Activated T-cell treated with anti-CD3 and anti-CD28 coated beads, Interleukin-2, amount 50 U/mL, for 72 hours (primary cell): ENCODE measurements at places on chromosomes 2 and 18.

- no peak for DNase-seq
Observed at GRCh38 chr2:52976143-52976949, 791.3 kb upstream of the CHAC2 start.

- no peak for DNase-seq
Observed at GRCh38 chr2:67466734-67467133, 69.6 kb downstream of the ETAA1 start.

DNA sequence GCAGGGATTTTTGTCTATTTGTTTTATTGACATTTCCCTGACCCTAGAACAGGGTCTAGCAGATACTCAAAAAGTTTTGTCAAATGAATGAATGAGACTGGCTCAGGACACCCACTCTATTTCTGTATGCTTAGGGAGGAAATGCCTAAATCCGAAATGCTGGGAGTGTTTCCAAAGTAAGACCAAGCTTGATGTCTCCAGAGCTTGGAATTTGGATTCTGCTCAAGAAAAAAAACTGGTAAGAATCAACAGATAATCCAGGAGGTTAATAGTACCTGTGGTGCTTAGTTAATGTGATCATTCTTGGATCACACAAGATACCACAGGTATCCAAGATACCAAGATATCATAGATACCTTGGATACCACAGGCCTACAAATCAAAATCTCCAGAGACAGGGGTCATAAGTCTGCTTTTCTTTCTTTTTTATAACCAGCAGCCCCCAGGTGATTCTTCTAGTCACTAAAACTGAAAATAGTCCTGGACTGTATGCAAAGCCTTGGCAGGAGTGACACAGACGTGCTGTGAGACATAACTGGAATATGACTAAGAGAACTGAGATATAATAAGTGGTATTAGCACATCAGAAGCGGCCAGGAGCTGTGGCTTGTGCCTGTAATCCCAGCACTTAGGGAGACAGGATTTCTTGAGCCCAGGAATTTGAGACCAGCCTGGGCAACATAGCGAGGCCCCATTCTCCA is 39.9 kb upstream of the SP3 start:
- DNase-seq = peak; percentile 43

DNA sequence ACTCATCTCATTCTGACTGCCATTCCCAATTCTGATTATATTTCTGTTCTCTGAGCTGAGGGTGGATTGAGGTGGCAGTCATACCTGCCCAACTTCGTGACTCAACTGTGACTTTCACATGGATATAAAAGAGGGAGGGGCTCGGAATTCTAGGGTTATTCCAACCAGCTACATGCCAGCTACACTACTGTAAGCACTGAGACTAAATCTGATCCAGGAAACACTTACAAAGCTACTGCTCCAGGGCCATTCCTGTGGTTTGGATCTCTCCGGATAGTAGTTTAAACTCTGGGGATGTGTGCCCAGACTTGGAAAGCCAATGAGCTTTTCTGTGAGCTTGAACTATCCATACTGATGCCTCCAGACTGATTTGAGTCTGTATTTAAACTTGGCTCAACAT is 7.9 kb downstream of the MAP2 start:
- DNase-seq = no peak

- peak; percentile 35 for DNase-seq
Observed at GRCh38 chr2:118774458-118775133, 72.9 kb downstream of the EN1 start.

- DNase-seq = no peak
Observed at GRCh38 chr2:102425441-102426132, 2.6 kb downstream of the IL18RAP start.

- DNase-seq = no peak
Observed at GRCh38 chr2:121089166-121089510, 195.9 kb downstream of the TFCP2L1 start.

- no peak for DNase-seq
Observed at GRCh38 chr18:51074605-51075004, 44.6 kb downstream of the SMAD4 start.

DNA sequence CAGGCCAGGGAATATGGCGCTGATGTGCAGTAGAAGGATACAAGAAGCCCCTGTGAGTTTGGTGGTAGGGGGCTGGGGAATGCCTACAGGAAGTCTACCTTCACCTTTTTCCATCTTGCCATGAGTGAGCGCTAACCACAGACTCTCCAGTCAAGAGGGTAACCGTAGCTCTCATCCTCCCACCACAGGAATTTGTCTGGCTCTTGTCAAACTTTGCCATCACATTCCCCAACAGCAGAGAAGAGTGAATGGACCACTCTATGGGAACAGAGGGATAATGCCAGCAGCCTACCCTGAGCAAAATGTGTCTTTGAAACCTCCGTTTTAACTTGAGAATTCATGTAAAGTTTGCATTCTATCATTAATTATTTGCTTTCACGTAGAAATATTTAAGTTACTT is 168.3 kb downstream of the NRP2 start:
- no peak for DNase-seq

DNA sequence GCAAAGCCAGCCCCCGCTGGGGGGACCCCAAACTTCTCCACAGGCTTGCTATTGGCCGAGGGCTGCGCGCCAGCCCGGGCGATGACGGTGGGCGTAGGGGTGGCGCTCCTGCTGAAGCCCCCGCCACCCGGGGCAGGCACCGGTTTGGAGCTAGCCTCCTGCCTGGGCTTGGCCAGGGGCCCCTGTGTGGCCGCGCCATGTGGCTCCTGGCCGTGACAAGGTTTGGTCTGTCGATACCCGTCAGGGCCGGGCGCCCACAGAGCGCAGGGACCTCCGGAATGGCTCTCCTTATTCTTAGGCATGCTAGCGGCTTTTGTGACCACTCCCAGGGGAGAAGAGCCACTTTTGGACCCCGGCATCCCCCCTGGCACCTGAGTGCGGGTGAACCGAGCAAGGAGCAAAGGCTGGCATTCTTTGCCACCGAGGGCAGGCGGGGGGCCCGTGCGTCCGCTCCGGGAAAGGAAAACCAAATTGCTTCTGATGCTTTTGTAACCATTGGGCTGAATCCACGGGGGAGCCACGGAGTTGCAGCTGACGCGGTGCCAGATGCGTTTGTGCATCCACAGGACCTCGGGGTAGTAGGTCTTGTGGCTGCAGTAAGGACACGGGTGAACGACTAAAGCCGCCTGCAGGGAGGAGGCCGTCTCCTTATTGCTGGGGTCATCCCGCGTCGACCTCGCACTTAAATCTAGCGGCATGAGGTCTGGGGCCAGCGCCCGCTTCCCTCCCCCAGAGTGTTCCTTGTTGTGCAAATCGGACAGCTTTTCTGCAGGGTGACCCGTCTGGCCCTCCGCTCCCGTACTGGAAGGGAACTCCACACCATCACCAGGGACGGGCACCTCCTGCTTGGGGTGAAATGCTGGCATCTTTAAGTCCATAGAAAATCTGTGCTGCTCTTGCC is 115.6 kb downstream of the ZNF516 start:
- no peak for DNase-seq

GRCh38 chr2:174585146-174585545 is 12.5 kb downstream of the WIPF1 start:
- DNase-seq = no peak

- no peak for DNase-seq
Observed at GRCh38 chr2:217893440-217893839, 109.4 kb downstream of the TNS1 start.

- no peak for DNase-seq
Observed at GRCh38 chr2:194054313-194054712, 1602.7 kb upstream of the SLC39A10 start.

DNA sequence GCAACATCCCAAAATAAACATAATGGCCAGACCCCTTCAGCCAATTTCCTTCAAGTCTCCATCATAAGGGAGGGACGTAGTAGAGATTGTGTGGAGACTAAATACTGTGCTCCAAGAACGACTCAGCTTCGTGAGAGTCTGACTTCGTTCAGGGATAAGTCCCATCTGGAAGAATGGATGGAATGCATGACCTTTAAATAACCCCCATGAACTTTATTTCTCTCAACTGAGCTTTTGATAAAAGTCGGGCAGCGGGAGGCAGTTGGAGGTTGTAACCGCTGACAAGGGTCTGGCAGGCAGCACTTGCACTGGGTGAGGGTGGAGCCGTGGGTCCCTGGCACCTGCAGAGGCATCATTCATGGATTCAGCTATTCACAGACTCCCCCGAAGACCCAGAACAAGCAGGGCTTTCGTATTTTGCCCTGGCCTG is 115.9 kb downstream of the ZFP36L2 start:
- DNase-seq = no peak

DNA sequence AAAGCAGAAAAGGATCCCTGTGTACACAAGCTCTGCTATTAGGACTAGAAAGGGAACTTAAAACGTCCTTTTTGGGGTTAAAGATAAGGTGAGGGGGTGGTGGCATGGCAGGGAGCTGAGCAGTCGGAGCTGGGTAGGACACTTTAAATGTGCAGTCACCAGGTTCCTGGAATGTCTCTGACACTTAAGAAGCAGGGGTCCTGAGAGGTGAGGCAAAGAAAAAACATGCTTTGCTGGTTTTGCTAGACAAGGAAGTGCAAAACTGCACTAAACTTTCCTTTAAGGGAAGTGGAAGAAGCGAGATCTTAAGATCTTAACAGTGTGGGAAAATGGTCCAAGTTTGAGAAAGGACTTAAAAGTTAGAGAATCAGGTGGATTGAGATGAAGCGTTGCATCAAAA is 99.5 kb upstream of the MAP3K20 start:
- DNase-seq = no peak

DNA sequence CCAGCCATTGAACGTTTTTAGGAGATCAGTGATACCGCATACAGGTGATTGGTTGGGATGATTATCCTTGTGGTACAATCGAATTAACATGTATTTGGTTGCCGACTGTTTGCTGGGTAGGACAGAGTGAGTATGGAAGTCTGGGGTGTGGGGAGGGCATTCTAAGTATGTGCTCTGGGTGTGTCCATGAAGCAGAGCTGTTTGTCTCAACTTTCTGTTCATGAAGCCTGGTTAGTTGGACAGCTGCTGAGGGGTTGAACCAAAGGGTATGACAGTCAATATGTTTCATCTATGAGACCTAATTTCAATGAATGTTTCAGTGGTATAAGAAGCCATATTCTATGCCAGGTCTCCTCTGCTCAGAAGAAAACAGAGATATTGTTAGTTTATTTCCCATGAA is 21.9 kb upstream of the SPTBN1 start:
- DNase-seq = no peak

GRCh38 chr2:7262727-7263126 is 345.5 kb downstream of the RNF144A start:
- DNase-seq = no peak

GRCh38 chr18:49459404-49460171 is 857 bp downstream of the DYM start:
- peak; percentile 15 for DNase-seq

GRCh38 chr2:187379869-187380268 is 68.2 kb downstream of the CALCRL start:
- DNase-seq = no peak

DNA sequence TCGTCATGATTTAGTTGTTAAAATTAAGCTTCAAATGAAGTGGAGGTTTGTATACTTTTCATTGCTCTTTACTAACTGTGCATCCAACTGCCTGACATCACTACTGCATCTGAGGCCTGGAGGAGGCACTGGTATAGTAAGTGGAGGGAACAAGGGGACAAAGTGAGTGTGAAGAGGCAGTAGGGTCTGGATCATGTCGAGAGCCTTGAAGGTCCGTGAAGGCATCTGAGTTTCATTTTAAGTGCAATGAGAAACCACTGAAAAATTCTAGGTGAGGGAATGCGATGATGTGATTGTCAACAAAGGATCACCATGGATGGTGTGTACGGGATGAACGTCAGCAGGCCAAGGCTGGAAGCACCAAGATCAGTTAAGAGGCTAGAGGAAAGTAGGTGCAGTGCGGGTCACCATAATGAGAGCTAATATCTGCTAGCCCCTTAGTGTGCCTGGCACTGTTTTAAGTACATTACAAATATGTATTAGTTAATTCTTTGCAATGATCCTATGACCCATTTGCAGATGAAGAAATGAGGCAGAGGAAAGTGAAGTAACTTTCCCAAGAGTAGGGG is 96.1 kb downstream of the CABYR start:
- no peak for DNase-seq

DNA sequence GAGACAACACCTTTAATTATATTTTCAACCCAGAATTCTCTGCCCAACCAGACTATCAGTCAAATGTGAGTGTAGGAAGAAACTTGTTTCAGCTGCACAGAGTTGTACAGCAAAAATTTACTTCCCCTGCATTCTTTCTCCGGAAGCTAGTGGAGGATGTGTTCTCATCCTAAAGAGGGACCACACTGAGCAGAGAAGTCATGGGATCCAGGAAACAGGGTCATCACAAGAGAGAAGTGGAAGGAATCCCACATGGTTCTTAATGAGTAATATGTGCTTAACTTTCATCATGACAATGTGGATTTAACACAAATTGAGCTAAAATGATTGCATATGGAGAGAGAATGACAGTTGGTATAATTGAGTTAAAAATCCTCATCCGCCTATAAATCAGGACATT is 78.2 kb downstream of the INPP4A start:
- DNase-seq = no peak

GRCh38 chr2:211800001-211800400 is 738.6 kb downstream of the ERBB4 start:
- no peak for DNase-seq

- DNase-seq = peak; percentile 90
Observed at GRCh38 chr2:27217173-27218121, at the start of gene CAD. Gene CAD, plus strand, starts transcription at chr2:27217369. Its CDS starts 183 bp downstream, at chr2:27217552.

DNA sequence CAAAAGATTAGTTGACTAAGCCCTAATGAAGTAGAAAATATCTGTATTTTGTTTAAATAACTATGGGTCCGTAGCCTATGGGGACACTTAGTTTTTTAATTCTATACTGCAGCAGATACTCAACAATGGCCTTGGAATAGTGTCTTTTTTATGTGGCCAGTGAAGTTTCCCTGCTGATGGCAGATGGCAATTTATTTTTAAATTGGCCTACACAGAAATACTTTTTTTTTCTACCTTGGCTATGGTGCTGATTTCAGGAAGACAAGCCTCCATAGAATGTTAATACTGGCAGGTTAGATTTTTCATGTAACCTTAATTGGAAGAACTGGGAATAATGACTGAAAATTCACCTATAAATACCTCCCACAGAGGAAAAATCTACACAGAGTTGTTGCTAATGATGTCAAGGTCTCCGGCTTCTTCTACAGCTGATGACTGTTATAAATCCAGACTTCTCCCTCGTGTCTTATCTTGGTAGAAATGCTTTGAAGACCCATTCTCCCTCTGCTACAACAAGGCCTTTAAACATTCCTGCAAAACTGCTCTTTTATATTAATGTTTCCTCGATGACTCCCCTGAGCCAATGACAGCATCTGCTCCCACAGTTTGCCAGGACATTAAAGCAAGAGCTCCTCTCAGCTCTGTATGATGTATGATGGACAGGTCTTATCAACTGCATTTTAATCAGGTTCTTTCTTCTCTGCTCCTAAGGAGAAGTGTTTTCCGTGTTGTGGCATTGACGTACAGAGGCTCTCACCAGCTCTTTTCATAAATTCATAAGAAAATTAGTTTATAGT is 29.1 kb upstream of the FAM98A start:
- no peak for DNase-seq

DNA sequence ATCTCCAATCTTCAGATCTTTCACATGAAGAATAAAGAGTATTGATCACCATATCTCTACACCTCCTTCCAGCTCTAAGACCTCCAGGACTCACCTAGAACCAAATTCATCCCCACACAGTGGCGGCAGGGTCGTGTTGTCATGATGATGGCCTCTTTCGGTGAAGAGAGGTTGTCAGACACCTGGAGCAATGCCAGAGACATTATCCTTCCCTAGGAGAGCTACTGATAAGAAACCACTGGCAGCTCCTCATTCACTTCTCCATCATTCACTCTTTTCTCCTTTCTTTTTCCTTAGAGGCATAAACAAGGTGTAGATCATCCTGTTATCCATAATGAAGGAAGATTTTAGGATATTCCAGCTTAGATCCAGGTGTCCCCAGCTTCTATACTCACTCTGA is 197.9 kb upstream of the TNP1 start:
- DNase-seq = no peak

GRCh38 chr2:44967056-44967455 is 25.6 kb downstream of the SIX3 start:
- DNase-seq = no peak
